Iris pigment epithelial cell (primary cell): ENCODE measurements at places on chromosomes 7 and 10.

DNA sequence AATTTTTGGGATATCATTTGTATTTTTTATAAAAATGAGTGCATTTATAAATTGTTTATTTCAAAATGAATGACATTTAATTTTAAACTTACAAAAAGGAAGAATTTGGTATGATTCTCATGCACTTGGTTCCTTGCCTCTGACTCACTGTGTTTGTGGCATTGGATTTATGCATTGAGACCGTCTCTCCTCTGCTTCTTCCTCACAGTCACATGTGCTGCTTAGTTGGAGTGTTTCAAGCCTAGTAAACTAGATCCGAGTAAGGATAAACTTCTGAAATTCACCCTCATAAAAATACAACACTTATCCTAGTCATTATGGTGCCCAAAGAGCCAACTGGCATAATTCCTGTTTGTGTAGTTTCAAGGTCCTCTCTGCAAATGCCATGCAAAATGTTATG is 19.1 kb upstream of the FZD8 start:
- no peak for DNase-seq

GRCh38 chr10:3287572-3288445 is 115.2 kb upstream of the PITRM1 start:
- no peak for DNase-seq

DNA sequence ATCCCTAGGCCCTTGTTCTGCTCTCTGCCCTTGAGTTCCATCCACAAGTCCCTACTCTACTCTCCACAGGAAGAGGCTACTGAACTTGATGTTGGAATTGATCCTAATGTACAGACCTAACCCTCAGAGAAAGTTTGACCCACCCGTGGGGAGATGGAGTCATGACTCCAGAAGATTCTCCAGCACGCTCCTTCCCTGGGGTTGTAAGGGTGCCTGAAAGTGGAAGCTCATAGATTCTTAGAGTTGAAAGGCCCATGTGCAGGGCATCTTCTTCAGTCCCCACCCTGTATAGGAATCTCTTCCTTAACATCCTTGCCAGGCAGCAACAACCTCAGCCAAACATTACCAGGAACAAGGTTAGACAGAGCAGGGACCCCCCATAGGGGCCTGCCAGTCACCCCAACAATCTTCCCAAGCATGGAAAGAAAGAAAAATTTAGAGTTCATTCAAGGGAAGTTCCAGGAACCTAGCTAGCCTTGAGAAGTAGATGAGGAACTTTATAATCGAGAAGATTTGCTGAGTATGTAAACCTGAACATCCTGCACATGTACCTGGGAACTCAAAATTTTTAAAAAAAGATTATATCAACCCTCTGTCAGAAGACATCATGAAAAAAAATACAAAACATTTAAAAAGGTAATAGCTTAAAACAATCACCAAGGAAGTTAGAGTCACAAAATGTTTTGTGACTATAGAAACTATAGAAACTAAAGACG is 49.5 kb downstream of the THNSL1 start:
- no peak for DNase-seq

GRCh38 chr10:124227055-124227975 is 133.9 kb upstream of the CHST15 start:
- DNase-seq: no peak

DNA sequence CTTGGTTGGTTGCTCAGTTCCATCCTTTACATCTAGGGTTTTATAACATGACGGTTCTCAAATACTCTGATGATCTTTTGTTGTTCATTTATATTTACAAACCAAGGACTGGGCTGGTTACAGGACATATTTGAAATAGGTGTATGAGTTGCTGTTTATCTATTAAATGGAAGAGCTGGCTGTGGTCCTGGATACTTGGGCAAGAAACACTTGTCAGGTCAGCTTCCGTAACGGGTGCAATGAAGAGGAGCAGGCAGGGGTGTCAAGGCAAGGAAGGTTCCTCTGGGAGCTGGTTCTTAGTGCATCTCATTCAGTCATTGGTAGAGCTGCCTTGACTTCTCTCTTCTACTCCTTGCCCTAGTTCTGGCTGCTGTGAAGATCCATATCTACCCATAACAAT is 4.8 kb upstream of the TMEM26 start:
- DNase-seq: no peak

DNA sequence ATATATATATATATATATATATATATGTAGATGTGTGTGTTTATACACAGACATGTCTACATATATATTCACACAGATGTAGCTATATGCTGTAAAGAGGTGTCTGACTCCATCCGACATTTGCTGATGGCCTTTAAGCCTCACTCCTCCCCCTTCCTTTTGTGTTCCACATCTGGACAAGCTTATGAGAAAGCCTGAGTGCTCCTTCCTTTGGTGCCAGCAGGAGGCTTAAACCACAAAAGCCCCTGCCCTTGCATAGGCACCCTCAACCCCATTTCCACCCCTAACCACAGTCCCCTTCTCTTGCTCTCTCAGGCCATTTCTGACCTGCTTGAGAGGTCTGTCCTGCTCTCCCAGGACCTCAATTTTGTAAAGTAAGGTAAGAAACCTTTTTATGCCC is 98.7 kb downstream of the SVOPL start:
- no peak for DNase-seq

- DNase-seq: no peak
Measured at GRCh38 chr7:109127145-109127544, 557.5 kb downstream of the DNAJB9 start.

- peak; percentile 42 for DNase-seq
Measured at GRCh38 chr7:94655126-94655847, 646 bp downstream of the SGCE start.

DNA sequence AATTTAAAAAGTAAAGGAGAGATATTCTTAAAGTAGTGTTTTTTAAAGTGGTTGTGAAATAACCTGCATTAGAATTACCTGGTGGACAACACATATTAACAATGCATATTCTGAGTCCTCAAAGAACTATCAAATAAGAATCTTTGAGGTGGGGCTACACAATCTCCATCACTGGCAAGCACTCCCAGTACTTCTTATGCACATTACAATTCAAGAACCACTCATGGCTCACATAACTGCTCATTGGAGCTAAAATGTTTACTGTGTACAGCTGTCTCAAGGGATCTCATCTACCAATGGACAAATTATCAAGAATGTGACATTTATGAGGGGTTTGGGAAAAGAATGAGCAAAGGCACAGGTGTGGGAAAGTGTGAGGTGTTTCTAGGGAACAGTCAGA is 692.0 kb downstream of the PHTF2 start:
- no peak for DNase-seq

DNA sequence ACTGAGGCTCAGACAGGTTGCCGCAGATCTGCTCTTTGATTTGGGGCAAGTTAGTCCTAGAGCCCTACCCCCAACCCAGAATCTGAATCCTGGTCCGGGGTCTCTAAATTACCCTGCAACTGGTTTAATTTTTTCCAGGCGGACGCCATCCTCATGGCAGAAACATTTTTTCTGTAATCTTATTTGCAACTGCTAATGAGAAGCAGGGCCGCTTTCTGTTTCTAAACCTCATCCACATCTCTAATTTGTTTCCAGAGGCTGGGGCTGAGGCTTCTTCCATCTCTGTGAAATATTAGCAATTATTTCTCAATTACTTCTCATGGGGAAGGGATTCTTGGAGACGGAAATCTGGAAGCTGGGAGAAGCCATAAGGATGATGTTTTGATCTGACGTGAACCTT is 261.6 kb downstream of the RPS24 start:
- DNase-seq: no peak

- no peak for DNase-seq
Measured at GRCh38 chr7:152333134-152333533, 102.7 kb downstream of the KMT2C start.

- DNase-seq: no peak
Measured at GRCh38 chr10:132634241-132634946, 96.8 kb downstream of the INPP5A start.

- no peak for DNase-seq
Measured at GRCh38 chr10:69479240-69480067, 28.2 kb downstream of the TSPAN15 start.

GRCh38 chr7:45072131-45073030 is 16.4 kb downstream of the NACAD start:
- DNase-seq: peak; percentile 64

- DNase-seq: no peak
Measured at GRCh38 chr7:21538936-21539495, 3.8 kb upstream of the DNAH11 start.

DNA sequence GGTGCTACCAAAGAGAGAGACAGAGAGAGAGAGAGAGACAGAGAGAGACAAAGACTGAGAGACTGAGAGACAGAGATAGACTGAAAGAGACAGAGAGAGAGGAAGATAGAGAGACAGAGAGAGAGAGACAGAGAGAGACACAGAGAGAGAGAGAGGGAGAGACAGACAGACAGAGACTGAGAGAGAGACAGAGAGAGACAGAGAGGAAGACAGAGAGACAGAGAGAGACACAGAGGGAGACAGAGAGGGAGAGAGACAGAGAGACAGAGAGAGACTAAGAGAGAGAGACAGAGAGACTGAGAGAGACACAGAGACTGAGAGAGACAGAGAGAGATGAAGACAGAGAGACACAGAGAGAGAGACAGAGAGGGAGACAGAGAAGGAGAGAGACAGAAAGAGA is 91.2 kb downstream of the SFMBT2 start:
- DNase-seq: no peak

DNA sequence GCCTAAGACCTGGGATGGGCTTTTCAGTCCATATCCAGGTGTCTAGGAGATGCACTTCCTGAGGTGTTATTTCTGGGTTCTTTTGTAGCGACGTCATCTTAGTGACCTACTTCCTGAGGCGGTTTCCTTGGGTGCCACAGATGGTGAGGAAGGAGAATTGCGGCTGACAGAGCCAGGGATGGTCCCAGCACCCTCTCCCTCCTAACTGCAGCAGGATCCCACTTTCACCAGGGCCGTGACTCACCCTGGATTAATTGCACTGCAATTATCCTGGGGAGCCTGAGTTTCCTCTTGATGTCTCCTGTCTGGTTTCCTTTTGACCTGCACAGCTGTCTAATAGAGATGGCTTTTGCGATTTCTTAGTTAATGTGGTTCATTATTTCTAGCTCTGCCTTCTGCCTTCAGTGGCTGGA is 271.7 kb downstream of the TCF7L2 start:
- DNase-seq: peak; percentile 13

GRCh38 chr10:23725548-23725947 is 286.7 kb downstream of the OTUD1 start:
- no peak for DNase-seq
